Kidney (tissue), 22 donors: ENCODE measurements at places on chromosomes 3 and 15. TPM values are rescaled to one million over a fixed set of nuclear protein-coding genes. Genes with fewer than 3 reads are reported as not detected.
A peak's percentile ranks its signal among the peaks of the same experiment; 100 is the strongest.

DNA sequence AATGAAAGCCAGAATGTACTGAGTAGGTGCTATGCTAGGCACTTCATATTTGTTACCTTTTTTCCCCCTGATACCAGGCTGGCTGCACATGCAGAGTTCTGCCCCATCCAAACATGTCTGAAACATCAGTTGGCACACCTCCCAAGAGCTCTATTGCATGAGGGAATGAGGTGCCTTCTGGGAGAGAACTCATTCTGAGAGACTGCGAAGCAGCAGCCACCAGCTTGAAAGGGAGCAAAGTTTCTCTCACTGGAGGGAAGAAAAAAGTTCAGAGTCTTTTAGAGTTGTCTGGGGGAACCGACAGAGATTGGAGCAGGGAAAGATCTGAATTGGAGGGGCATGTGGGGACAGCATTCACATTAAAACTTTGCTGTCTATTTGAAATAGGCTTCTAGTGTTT, 84.1 kb downstream of the AGBL1 start:
- no peak for DNase-seq

DNA sequence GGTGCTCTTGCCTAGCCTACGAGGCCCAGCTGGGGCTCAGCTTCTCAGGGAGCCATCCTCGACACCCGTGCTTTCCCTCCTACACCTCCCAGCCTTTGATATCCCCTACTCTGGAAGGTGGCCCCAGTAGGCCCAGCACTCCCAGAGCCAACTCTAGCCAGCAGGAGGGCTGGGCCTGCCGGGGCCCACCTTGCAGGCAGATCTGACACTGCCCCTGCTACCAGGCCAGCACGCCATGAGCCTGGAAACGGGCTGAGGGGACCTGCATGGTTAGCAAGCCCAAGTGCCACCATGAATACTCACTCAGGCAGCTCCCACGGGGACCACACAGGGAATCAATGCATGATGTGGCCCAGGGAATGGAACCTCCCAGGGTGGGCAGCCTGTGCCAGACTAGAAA, 123.7 kb downstream of the SMAD6 start:
- DNase-seq: no peak

DNA sequence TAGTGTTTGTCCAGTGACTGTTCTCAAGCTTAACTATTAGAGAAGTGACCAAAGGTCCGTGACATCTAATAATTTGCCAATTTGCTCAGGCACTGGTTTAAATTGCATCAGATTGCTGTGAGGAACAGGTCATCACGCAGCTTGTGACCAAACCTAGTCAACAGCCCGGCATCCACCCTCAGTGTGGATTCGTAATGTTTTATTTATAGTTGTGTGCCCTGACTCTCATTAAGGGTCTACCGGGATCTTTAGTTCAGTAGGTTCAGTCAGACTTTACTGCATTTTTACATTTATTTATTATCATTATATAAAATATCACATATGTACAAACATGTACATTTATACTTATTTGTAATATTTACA, 46.4 kb upstream of the PGPEP1L start:
- no peak for DNase-seq

The PRKCI gene
- 41.5 TPM for total RNA-seq

The SLC38A3 gene
- total RNA-seq: 1.6 TPM

GRCh38 chr3:23797491-23797890, 8.3 kb upstream of the UBE2E1 start:
- DNase-seq: no peak

The KCNAB1 gene
- total RNA-seq: 6.6 TPM

- peak; percentile 82 for DNase-seq
Measured at GRCh38 chr15:66747886-66748707, 46.1 kb downstream of the SMAD6 start.

GRCh38 chr15:52653431-52653964, 25.7 kb downstream of the ATOSA start:
- no peak for DNase-seq

DNA sequence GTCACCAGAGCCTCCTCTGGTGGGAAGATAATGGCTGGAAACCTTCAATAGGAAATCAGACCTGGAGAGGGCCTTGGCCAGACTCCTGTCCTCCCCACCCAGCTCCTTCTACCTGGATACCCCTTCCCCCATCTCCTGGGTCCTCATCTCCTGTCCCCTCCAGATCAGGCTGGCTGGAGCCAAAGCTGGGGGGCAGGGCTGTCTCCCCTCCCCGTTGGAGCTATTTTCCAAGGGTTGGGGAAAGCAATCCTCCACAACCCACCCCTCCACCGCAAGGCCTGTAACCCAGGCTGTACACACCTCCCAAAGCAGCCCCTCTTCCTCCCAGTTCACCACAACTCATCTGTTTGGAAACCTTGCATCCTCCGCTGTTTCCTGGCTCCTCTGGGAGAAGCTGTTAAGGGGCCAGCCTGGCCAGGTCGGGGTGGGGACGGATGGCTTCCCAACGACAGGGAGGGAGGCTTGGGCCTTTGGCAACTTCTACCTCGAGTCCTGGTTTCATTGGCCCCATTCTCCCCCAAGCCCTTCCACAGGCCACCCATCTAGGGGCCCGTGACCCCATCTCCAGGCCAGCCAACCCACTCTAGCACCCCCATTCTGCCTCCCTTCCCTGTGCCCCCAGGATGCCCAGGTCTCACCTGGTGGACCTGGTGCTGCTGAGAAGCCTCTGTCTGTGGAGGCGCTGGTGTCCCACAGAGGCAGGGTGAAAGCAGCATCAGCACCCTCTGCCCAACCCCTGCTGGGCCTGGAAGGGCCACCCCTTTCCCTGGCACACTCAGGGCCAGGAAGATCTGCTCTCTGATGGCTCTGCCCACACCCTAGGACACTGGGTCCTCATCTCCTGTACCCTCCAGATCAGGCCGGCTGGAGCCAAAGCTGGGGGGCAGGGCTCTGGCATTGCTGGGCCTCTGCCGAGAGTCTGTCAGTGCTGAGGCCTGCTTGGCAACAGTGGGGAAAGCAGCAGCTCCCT, 22.1 kb upstream of the GOLGA6C start:
- DNase-seq: no peak

GRCh38 chr3:57731311-57731710, 24.8 kb upstream of the SLMAP start:
- DNase-seq: no peak
